ENCODE measurements at places on chromosomes 7 and 10.

- no peak for DNase-seq
Observed at GRCh38 chr7:27181795-27182275, 3.2 kb downstream of the HOXA11 start.

DNA sequence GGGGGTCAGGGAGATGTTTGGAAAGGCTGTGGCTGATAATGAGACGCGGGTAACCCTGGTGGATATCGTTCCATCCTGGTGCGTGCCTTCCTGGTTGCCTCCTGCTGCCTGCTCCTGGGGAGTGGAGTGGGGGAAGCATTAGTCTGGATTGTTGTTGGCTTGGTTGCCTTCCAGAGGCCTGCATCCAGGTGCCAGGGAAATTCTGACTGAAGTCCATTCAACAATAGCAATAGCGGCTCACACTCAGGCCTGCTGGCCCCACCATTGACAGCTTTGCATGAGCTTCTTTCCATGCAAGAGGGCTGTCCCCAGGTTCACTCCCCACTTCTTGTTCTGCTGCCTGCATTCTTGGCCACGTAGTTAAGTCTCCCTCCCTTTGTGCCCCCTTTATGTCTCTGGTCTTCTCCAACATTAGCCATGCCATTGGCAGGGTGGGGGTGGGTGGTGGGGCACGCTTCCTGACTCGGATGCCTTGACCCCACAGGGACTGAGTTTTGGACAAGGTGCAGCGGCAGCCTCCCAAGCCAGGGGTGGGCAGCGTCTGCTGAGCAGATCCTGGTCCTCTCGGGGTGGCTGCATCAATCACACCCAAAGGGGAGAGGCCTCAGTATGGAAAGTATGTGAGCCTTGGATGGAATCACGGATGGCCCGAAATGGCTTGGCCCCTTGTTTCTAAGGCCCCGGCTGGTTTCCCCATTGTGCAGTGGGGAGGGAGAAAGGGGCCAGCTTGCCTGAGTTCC, 150.2 kb downstream of the GRK5 start:
- DNase-seq = peak; percentile 59

DNA sequence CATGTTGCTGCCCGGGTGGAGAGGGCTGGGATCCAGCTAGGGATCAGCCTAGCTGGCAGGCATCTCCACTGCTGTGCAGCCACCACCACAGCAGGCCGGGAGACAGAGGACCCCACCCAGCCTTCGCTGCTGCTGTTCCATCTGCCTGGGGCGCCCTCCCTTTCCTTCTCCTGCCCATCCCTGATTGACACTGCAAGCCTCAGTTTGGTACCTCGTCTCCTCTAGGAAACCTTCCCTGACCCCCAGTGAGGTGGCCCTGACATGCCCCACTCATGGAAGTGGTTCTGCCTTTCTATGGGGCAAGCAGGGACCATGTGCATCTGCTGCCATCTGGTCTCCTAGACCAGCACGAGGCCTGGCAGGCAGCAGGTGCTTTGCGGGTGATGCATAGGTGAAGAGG, 30.4 kb upstream of the DPYSL4 start:
- no peak for DNase-seq

- no peak for DNase-seq
Observed at GRCh38 chr10:5014936-5015335, 11.3 kb upstream of the AKR1C2 start.

- DNase-seq = peak; percentile 75
Observed at GRCh38 chr7:128738570-128739047, 550 bp upstream of the CALU start.

DNA sequence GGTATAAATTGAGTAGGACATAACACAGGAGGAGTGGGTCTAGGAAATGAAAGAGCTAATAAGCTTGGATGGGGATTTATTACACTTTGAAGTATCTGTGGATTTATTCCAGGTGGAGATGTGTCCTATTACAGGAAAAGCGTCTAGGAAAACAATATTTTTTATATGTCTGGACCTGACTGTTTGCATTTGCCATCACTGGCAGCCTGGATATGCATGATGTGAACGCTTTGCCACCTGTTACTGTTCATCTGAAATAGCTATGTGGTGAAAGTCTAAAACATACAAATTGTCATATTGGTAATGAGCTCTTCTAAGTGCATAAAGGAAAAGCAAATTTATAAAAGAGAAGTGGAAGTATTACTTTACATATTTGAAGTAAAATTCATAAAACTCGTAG, 31.6 kb upstream of the AGMO start:
- DNase-seq = no peak

GRCh38 chr10:14674376-14675050, 100.2 kb downstream of the FAM107B start:
- no peak for DNase-seq

DNA sequence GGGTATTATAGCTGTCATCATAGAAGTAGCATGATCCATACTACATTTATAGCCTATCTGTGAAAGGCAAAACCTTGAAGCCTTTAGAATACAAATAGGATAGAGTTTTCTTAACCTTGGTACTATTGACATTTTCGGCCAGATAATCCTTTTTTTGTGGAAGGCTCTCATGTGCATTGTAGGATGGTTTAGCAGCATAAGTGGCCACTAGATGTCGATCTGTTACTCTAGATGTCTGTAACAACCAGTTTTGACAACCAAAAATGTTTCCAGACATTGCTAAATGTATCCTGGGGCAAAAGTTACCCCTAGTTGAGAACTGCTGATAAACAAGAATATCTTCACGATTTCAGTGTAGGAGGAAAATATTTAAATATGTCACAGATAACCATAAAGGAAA, 319.4 kb upstream of the GALNT17 start:
- no peak for DNase-seq

DNA sequence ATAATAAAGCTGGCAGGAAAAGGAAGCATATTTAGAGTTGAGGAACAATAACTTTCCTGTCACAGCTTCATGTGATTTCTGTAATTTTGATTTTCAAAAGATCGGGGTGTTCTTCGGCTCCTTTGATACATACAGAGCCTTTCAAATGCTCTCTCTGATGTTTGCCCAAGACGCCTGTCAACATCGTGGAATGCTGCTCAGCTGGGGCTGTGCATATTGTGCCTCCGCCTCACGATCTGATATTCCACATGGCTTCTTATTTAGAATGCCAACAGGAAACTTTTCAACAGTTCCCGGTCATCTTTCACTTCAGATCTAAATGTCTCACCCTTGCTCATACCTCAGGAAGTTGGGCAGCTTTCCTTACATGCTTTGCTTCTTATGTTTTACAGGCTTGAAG, 7.3 kb downstream of the NPY start:
- DNase-seq = no peak

GRCh38 chr10:28393956-28394568, 91.2 kb upstream of the MPP7 start:
- peak; percentile 69 for DNase-seq

- peak; percentile 59 for DNase-seq
Observed at GRCh38 chr7:6252341-6252746, 20.1 kb downstream of the CYTH3 start.

DNA sequence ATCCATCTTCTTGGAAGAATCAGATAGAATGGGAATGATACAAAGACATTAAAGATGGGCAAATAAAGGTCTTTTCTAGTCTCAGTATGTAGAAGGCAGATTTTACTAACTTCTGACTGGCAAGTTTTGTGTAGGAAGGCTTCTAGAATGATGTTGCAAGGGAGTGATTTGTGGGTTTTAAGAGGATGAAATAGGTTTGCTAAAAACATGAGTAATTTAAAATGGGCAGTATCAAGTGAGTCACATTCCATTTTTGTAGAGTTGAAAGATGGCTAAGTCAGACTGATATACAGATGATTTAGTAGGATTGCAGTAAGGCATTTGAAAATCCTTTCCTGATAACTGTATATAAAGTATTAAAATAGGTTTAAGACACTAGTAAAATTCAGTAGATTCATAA, 777.4 kb downstream of the SORCS1 start:
- DNase-seq = peak; percentile 40

DNA sequence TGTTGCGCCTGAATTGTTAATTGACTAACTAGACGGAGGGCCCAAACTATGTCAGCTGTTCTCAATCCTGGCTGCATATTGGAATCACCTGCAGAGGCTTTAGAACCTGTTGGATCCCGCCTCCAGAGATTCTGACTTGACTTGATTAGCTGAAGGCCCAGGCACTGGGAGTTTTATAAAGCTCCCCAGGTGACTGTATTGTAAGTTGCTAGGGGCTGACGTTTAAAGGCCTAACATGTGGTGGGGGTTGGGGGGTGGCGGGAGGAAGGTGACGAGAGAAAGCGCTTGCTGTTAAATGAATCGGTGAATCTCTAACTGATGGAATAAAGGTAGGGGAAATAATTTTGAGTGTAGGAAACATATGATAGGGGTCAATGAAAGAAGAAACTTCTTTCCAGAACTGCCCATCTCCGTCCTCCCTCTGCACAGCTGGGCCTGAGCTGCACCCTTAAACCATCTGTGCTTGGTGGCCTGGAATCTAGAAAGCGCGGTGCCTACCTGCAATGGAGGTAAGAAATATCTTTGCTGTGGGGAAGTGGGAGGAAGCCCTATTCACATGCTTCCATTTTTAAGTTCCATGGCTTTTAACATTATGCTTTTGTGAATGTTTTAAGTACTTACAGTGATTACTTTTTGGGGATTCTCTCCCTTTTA, 225.0 kb upstream of the FAM3C start:
- DNase-seq = no peak

DNA sequence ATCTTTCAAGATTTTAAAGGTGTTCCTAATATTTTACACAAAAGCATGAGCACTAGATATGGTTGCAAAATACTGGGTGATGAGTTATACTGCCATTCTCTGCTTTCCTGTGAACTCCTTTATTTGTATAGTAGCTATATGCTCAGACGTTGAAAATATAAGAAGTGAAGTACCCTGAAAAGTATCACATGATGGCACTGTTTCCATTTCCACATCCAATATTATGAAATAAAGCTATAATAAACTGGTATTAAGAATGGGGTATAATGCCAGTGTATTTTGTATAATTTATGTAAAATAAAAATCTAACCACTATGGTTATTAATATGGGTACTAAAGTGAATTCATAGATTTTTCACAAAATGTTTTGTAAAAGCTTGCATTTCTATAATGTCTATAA, 79.6 kb upstream of the FOXP2 start:
- DNase-seq = no peak

DNA sequence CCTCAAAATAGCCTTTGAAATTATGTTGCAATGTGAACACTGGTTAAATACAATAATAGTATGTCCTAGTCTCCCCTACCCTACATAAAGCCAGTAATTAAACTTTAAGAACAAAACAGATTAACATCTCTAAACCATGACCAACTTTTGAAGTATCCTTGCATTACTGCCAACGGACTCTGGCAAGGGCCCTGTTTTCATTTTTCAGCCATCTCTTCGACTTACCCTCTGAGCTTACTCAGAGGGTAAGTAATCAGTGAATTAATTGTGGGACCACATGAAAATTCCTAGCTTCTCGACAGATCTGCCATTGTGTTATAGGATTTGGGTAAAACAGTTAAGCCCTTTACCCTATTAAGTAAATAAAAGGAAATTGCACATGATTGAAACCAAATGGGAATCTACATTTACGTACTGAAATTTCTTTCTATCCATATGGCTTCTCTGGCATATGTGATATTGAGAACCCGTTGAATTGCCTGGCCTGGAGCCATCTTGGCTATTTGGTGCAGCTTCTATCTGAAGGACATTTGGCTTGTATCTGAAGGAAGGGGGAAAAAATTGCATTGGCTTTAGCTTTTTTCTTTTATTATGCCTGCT, 39.6 kb downstream of the DYNC1I1 start:
- no peak for DNase-seq

DNA sequence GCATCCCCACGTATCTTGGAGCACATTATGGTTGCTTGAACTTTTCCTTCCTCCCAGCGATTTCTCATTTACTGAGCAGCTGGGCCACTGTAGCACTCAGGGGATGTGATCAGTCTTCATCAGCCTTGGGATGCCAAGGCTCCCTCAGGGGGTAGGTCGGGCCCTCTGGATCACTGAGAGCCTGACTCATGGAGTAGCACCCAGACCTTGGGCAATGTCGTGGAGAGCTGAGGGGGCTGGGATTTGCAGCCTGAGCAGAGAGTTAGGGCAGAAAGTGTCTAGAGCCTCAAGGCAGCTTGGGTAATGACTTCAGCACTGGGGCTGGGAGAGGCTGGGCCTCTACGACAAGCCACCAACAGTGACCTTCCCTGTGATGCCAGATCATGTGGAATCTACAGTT, 86.5 kb upstream of the CXCL12 start:
- peak; percentile 25 for DNase-seq

- DNase-seq = no peak
Observed at GRCh38 chr10:62514079-62514693, 140.0 kb downstream of the ZNF365 start.

DNA sequence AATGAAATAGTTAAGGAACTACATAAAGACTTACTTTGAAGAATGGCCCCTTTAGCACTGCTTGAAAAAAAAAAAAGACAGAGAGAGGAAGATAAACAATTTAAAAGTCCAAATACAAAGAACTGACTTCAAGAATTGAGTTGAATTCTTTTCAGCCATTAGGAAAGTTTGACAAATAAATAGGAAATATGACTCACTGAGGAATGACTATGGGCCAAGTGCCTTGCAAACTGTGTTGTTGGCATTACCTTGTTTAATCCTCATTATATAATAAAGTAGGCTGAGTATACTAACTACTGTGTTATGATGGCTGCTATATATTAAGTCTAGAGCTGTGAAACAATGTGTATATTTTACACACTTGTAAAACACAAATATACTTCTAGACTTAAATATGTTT, 151.1 kb downstream of the ELMO1 start:
- DNase-seq = no peak

DNA sequence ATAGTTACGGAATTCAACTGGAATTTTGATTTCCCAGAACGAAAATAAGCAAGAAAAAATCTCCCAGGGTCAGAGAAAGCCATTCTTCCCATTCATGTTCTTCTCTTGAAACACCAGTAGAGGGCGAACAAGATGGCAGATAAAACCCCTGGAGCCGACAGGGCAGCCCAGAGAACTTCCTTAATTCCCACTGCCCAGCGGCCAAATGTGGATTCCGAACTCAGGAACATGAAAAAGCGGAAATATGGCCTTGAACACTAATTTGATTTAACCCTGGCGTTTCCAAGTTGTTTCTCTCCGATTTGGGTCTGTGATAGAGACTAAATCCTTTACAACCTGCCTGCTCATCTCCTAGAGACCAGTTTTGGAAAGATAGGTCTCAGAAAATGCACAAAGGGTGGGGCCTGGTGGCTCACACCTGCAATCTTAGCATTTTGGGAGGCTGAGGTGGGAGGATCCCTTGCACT, 100.7 kb upstream of the WAC start:
- peak; percentile 83 for DNase-seq
